Bone marrow (tissue), 2 donors: ENCODE measurements at places on chromosomes 11 and 22.

DNA sequence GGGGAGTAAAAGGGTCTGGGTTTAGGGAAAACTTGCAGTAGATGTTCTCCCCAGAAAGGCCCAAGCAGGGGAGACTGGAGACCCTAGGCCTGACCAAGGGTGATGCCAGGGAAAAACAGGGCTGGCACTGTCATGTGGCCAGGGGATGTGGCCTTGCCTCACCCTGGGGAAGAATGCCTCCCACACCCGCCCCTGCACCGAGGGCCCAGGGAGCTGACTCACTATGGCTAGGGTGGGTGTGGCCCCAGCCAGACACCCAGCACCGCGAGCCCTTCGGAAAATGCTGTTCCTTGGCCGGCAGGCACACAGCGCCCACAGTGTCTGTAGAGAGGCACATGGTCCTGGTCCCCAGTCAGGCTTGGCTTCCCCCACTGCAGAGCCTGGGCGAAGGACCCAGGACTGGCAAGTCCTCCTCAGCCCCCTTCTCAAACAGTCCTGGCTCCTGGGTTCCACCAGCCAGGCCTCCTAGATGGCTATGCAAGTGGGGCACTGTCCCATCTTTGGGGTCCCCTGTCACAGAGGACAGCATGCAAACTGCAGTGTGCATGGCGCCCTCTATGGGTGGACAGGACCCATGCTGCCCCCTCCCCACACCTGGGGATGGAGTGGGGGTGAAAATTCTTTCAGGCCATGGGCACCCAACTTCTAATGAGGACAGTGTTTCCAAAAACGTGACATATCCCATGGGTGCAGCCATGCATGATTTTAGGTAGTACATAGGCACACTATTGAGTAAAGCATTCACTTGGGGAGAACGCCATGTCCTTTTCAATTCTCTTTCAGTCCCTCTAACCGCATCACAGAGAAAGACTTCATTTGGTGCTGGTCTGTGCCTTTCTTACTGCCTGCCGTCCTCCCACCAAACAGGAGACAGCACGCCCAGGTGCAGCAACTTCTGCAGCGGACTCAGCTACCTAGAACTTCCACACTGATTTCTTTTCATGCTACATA is 15.2 kb downstream of the TMPRSS5 start:
- DNase-seq, result no peak

DNA sequence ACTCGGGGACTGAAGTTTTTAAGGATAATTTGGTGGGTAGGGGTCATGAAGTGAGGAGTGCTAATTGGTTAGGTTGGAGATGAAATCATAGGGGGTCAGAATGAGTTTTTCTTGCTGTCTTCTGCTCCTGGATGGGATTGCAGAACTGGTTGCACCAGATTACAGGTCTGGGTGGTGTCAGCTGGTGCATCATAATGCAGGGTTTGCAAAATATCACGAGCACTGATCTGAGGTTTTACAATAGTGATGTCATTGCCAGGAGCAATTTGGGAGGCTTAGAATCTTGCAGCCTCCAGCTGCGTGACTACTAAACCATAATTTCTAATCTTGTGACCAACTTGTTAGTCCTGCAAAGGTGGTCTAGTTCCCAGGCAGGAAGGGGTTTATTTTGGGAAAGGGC is 46.4 kb upstream of the CALCB start:
- no peak for DNase-seq

- no peak for DNase-seq
Observed at GRCh38 chr22:35426801-35427140, 26.8 kb downstream of the MCM5 start.

DNA sequence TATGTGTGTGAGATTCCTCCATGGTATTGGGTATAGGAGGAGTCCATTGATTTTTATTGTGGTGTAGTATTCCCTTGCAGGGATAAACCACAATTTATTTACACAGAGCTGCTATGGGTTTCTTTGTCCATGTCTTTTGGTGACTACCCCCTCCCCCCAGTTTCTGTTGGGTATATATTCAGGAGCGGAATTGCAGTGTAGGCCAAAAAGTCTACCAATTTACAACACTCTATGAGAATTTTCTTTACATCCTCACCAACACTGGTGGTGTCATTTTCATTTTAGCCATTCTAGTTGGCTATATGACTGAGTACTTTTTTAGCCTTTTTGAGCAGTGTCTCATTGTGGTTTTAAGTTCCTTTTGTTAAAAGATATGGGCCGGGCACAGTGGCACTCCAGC is 55.2 kb upstream of the ATXN10 start:
- DNase-seq, result no peak

GRCh38 chr22:45709060-45709739 is 37.6 kb downstream of the ATXN10 start:
- peak; percentile 49 for DNase-seq

- no peak for DNase-seq
Observed at GRCh38 chr11:84289381-84289906, 1003.3 kb upstream of the CCDC90B start.

- no peak for DNase-seq
Observed at GRCh38 chr11:11243209-11243589, 109.9 kb downstream of the CSNK2A3 start.

GRCh38 chr11:79419120-79419519 is 21.7 kb downstream of the TENM4 start:
- no peak for DNase-seq

- no peak for DNase-seq
Observed at GRCh38 chr11:3890014-3890413, 34.5 kb downstream of the STIM1 start.

GRCh38 chr11:1779806-1780699 is 16.3 kb upstream of the CTSD start:
- no peak for DNase-seq

DNA sequence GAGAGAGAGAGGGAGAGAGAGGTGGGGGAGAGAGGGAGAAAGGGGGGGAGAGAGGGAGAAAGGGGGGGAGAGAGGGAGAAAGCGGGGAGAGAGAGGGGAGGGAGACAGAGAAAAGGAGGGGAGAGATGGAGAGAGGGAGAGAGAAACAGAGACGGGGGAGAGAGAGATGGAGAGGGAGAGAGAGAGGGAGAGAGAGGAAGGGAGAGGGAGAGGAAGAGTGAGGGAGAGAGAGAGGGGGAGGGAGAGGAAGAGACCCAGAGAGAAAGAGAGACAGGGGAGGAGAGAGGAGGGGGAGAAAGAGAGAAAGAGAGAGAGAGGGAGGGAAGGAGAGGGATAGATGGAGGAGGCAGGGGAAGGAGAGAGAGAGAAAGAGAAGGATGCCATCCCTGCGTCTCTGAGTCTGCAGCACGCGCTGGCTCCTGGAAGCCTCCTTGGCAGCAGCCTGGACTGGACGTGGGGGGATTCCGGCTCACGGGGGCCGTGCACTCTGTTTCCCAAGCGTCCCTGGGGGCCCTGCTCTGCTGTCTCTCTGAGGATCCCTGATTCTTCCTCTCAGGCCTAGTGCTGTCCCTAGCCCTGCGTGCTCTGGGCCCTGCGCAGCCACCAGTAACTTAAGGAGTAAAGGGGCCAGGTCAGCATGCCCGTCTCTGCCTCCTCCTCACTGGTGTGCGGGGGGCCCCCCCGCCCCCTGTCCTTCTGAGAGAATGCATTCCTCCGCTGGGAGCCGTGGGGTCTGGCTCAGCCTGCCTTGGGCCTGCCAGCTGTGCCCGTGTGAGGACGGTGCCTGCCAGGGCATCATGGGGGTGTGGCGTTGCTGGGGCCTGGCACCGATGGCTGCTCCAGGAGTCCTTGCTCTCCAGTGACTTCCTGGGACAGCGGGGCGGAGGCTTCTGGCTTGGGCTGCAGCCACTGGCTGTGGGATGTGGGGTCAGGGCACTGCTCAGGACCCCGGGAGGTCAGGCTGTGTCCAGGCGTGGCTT is 429.5 kb downstream of the TBC1D22A start:
- no peak for DNase-seq
